ENCODE measurements at places on chromosomes 3 and 15.

- DNase-seq = no peak
These were observed 16.0 kb downstream of the ANKRD28 start for GRCh38 chr3:15781637-15782402.

DNA sequence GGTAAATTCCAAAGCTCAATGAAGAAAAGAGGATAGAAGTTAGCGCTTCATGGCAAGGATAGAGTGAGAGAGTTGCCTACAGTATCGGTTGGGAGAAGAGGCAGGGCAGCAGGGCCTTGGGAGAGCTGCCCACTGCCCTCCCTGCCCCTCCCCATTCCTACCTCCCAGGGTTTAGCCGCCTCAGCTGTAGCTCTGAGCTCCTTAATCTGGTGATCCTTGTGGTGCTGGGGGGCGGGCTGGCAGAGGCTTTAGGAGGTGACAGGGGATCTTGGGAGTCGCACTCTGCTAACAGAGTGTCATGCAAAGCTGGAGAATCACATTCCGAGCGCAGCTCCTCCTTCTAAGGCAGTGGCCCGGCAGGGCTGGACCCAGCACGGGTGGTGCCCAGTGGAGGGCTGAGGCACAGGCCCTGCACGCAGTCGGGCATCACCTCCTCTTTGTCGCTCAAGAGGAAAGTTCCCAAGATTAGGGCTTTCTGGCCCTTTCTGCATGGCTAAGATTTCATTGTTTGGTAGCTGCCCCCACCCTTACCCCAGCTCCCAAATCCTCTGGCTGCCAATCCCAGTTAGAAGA is 57.1 kb upstream of the POLG start:
- DNase-seq = no peak

DNA sequence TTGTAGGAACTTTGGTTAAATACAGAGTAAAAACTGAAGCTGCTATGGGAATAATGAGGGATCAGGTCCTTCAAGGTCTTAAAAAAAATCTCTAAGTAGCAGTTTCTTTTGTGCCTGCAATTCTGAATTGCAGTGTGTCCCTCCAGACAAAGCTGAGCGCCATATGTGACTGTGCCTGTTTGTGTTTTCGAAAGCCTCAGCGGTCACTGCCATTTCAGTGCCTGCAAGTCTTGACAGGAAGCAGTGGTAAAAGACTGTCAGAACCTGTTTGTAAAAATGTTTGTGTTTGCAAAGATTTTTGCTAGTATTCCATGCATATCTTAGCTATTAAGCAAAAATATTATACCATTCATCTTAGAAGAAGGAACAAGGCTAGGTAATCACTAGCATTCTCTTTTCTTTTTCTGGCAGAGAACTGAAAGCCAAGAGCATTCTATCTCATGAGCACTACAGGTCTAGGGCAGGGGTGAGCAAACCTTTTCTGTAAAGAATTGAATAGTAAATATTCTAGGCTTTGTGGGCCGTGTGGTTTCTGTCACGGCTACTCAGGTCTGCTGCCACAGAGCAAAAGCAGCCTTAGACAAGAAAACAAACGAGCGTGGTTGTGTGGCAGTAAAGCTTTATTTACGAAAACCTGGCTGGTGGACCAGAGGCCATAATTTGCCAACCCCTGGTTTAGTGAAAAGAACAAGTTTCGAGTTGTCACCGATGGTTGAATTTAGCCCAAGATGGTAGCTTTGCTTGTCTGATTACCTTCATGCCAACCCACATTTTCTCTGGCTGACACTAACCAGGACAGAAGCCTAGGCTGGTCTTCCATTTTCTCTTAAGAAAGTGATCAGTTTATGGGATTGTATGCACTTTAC is 134.4 kb downstream of the CACNA1D start:
- no peak for DNase-seq

GRCh38 chr15:28907338-28907960 is 21.7 kb downstream of the APBA2 start:
- no peak for DNase-seq

DNA sequence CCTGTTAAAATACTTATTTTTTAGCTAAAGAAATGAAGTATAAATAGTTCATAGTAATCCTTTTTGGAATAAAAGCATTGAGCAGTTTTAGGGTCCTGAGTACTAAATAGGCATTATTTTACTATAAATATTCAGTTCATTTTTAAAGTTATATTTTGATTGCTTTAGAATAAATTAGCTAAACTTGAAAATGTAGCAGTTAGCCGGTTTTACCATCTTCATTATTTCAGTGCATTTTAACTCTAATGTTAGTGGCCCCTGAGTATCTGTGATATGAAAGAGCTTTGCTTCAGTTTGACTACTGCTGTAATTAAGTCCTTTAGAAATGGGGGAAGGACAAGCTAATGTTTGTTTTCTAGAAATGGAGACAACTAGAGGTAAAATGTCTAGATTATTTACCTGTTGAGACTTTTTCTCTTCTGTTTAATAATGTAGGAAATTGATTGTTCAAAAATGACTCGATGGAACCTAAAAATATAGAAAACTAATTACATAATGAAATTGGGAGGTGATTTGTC is 3.6 kb downstream of the SMC4 start:
- DNase-seq = no peak

DNA sequence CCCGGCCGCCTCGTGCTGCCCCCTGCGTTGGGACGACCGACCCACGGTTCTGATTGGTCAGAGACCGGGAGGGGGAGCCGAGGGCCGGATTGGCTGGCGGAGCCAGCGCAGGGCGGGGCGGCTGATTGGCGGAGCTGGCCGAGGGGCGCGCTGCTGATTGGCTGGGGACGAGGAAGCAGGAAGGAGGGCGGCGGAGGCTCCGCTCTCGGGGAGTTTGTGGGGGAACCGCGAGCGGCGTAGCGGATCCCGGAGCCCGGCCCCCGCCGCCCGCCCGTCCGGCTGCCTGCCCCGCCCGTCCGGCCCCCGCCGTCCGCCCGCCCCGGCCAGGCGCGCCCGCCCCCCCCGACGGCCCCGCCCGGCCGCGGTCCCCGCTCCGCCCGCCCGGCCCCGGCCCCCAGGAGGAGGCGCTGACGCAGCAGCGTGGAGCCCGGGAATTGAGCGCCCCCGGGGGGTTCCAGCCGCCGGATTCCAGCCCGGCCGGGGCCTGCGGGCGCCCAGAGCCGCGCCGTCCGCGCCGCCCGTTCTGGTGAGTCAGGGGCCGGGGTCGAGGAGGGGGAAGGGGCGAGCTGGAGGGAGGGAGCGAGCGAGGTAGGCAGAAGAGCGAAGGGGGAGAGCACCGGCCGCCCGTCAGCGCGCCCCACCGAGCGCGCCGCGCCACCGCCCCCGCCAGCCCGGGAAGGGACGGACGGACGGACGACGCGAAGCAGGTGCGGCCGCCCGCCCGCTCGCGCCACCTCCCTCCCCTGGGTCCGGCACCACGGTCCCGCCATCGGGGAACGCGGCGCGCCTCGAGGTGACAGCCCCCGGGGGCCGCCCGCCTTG is at the start of gene BAHD1:
BAHD1 (plus strand) TSS at position 211 of the 822 bp plus-strand sequence. CDS start 17,512 bp downstream, outside the sequence.
- DNase-seq = peak; percentile 98

- no peak for DNase-seq
These were observed 127.6 kb downstream of the FBLN2 start for GRCh38 chr3:13676356-13677017.

DNA sequence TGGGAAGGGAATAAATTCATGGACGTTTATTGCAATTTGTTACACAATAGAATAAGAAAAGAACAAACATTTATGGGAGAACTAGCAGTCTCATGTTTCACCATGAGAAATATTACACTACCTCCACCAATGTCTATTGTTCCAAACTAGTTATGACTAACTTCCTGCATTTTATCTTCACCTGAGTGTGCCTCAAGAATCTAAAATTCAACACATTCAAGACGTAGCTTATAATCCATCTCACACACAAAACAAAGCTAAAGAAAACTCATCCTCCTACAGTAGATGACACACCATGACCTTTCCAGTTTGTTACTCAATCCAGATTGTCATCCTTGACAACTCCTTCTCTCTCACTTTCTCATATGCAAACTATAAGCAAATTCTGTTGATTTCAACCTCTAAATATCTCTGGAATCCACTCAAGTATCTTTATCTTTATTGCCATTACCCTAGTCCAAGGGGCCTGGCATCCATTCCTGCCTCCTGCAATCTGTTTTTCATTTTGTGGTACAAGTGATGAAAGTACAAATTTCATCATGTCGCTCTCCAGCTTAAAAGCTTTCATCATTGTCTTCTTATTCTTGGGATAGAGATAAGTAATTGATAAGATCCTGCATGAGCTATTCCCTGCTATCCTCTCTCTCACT is 229.9 kb downstream of the NR2F2 start:
- DNase-seq = no peak

DNA sequence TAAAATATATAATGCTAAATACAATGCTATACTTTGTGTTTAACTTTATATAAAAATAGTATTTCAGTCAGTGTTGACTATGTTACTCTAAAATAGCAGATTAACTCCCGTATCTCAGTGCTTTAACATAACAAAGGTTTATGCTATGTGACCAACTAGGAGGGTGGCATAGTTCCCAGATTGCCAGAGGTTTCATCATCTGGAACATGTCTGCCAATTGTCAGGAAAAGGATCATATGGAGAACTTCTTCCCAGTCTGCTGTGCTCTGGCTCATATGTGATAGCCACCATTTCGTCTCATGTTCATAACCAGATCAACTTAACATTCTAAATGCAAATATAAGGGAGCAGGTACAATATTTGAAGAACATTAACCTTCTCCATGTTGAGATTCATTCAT is 720.2 kb downstream of the MCTP2 start:
- DNase-seq = no peak

- DNase-seq = no peak
These were observed 72.6 kb upstream of the RORA start for GRCh38 chr15:61301701-61302100.

- no peak for DNase-seq
These were observed 2.0 kb upstream of the RNF111 start for GRCh38 chr15:58985443-58985842.

- no peak for DNase-seq
These were observed 47.8 kb upstream of the RARB start for GRCh38 chr3:25380222-25380739.

DNA sequence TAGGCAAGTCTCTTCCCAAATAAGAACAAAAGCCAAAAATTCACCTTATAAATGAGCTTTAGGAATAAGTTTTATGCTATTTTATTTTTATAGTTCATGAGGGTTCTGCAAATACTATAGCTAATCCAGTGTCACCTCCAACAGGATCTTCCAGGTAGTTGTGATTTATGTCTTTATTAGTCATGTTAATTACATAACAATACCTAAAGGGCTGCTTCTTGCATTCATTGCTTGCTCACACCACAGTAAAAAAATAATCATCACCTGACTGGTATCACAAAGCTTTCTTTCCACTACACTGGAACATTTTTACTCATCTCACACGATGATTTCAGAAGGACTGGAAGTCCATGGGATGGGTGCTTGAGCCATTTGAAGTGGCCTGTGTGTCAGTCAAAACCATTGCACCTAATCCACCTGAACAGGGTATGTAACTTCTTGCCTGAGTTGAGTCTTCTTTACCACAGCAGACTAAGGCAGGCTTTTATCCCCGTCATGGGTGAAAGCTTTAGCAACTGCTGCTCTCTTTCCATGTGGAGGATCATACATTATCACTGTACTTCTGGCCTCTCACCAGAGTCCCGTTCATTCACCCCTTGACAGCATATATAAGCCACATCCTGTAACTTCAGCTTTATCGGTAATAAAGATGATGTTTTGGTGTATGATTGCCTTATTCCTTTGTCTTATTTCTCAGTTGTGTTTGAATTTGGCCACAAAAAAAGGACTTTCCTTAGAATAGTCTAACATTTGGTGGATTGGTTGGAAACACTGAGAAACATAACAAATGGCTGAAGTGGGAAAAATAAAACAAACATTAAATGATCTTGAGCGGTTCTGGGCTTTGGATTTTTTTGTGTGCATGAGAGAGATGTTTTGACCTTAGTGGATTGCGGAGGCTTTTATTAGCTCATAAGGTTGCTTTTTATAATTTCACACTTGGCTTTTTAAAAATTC is 382.6 kb upstream of the THBS1 start:
- DNase-seq = no peak

DNA sequence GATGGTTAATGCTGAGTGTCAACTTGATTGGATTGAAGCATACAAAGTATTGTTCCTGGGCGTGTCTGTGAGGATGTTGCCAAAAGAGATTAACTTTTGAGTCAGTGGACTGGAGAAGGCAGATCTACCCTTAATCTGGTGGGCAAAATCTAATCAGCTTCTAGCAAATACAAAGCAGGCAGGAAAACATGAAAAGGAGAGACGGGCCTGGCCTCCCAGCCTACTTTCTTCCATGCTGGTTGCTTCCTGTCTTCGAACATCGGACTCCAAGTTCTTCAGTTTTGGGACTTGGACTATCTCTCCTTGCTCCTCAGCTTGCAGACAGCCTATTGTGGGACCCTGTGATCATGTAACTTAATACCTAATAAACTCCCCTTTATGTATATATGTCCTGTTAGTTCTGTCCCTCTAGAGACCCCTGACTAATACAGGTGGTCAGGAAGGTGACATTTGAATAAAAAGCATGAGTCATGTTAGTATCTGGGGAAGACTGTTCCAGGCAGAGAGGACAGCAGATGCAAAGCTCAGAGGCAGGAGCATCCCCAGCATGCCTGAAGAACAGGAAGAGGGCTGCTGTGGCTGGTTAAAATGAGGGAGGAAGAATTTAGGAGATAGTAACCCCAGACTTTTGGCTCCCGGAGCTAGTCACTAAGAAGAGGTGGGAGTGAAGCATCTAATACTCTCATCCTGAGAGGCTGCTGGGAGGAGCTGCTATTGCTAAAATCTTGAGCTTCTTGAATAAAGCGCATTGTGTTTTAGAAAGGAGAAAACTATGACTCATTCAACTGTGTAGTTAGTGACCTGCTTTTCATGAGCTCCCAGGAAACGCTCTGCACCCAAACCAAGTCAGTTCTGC is 207.4 kb upstream of the HES1 start:
- DNase-seq = no peak

- DNase-seq = no peak
These were observed 128.2 kb downstream of the UBE2E2 start for GRCh38 chr3:23331141-23331935.

GRCh38 chr15:24954783-24955530 is at the start of the genes SNRPN and SNURF:
Gene SNRPN, plus strand, starts transcription at chr15:24954987. Its CDS starts 19,467 bp downstream, at chr15:24974454.
Gene SNURF, plus strand, starts transcription at chr15:24954987. Its CDS starts 62 bp downstream, at chr15:24955049.
- peak; percentile 78 for DNase-seq

DNA sequence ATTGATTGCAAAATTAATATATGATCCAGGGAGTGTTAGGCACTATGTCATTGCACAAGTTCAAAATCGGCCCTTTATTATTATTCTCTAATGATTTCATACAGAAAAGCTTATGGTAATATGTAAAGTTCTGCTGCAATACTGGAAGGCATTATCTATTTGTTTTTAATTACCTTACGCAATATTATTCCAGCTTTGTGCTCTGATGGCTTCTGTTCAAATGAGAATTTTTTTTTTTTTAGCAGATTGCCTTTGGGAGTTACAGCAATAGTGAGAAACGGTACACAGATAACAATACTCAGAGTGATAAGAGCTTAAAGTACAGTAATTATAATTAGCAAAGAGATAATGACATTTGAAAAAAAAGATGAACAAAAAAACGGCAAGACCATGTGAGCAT is 602.2 kb upstream of the ALCAM start:
- DNase-seq = no peak

- DNase-seq = no peak
These were observed 65.8 kb downstream of the SMARCC1 start for GRCh38 chr3:47715928-47716327.

- DNase-seq = no peak
These were observed 72.9 kb upstream of the NDN start for GRCh38 chr15:23760024-23760423.

- DNase-seq = no peak
These were observed 16.2 kb downstream of the PLA1A start for GRCh38 chr3:119613872-119614271.

- no peak for DNase-seq
These were observed 138.8 kb downstream of the BBX start for GRCh38 chr3:107661447-107662123.

Data from H1 (cell line).